ENCODE measurements at places on chromosomes 3 and 15.

- DNase-seq = peak; percentile 72
Observed at GRCh38 chr15:78454992-78455391, 17.0 kb downstream of the IREB2 start.

- no peak for DNase-seq
Observed at GRCh38 chr3:62876064-62876463, 848 bp upstream of the CADPS start.

DNA sequence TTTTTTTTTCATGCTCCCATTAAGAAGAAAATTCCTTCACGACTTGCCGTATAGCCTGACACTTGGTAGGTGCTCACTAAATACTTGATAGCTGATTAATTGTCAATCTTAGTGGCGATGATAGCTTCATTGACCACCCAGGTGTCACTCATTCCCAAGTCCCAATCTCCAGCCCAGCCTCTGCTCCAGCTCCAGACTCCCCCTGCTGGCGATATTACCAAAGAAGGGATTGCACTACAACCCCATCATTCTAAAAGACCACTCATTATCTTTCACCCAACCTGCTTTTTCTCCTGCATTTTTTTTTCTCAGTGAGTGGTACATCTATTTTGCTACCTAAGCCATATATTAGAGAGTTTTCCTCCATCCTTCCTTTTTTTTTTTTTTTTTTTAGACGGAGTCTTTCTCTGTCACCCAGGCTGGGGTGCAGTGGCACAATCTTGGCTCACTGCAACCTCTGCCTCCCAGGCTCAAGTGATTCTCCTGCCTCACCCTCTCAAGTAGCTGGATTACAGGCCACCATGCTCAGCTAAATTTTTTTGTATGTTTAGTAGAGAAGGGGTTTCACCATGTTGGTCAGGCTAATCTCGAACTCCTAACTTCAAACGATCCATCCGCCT, 19.5 kb upstream of the COMMD2 start:
- peak; percentile 65 for DNase-seq

- no peak for DNase-seq
Observed at GRCh38 chr3:56781762-56782161, 20.0 kb downstream of the ARHGEF3 start.

- DNase-seq = no peak
Observed at GRCh38 chr3:179428876-179429548, 22.3 kb downstream of the GNB4 start.

DNA sequence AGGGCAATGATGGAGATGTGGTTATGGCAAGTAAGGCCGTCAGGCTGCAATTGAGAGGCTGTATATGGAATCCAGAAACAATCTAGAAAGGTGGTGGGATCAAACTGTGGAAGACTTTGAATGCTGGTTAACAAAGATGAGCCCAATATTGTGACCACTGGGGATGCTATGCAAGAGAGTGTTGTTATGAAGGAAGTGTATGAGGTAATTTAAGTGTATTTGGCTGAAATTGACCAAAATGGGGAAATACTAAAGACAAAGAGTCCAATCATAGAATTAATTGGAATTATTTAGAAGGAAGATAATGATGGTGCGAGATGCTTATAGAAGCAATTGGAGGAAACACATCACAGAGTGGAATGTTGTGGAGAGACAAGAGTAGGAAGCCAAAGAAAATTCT, 24.5 kb downstream of the BTLA start:
- DNase-seq = no peak

- peak; percentile 83 for DNase-seq
Observed at GRCh38 chr15:66907826-66908743, 157.3 kb upstream of the SMAD3 start.

DNA sequence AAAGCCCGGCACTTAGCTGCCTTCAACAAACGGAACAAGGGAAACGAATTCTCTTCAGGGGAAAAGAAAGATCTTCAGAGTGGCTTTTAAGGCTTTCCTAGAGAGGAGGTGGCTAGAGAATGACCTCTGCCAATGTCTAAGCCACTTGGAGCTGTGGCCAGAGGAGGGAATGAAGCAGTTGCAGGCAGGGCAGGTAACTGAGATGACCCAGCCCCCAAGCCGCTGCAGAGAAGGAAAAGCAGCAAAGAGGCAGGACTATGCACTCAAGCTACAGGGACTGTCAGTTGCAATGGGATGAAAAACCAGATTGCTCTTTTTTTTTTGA, 113.5 kb downstream of the SEC22A start:
- DNase-seq = no peak

GRCh38 chr15:91555312-91555711, 298.2 kb upstream of the SLCO3A1 start:
- peak; percentile 41 for DNase-seq

DNA sequence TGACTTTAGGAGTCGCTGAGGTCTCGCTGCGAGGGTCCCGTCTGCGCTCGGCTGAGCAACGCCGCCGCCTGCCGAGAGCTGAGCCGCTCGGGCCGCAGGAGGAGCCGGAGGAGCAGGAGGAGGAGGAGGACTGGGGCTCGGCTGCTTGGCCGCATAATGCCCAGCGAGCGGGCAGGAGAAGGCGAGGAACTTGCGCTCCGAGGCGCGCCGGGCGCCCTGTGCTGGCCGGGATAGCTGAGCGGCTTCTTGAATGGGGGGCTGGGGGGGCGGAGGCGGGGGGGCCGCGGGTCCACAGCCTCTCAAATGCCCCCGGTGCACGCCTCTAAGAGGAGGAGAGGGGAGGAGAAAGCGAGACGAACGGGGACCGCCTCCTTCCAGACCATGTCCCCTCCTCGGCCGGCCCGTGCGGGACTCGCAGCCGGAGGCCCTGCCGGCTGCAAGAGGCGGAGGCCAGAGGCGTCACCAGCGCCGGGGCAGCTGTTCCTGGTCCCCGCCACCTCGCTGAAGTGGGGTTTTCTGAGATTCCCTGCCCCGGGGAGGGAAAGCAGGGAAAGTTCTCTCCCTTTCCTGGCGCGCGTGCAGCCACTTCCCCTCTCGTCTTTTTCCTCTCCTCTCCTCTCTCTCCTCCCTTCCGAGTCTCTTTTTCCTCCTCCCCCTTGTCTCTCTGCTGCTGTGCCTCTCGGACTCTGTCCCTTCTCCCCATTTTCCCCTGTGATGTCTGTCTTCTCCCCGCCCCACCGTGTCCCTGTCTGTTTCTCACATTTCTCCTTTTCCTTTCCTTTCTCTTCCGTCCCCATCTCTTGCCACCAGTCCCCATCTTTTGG, at the start of gene ADAMTS9:
Gene ADAMTS9, minus strand, starts transcription at position 220 of the 824 bp plus-strand sequence. CDS start 343 bp downstream, outside the sequence.
- DNase-seq = no peak

- DNase-seq = no peak
Observed at GRCh38 chr3:158249183-158249582, 139.3 kb downstream of the RSRC1 start.

DNA sequence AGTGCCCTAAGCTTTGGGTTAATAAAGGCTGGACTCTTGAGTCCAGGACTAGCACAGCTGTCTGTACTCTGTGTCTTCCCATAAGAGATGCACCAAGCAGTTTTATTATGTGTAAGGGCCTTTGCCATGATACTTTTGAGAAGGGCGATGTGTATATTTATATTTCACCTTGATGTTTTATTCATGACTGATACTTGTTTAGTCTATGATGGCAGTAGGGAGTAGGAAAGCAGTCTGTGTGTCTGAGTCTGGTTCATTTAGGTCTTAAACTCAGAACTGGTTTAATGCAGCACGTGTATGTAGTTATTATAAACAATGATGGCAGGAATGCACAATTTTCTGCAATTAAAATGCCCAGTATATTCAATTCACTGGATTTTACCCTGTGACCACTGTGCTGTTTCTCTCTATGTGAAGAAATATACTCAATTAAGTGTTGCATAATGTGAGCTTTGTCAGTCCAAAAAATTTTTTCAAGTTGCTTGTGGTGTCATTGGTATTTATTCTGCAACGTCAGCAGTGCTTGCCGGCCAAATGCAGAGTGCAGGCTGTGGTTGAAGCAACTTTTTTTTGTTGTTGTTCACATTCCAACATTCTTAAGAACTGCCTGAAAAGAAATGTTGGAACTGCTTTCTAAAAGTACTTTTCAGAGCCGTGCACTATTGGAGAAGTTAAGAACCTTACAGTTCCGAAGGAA, 423.7 kb upstream of the SEMA6D start:
- DNase-seq = no peak

- peak; percentile 60 for DNase-seq
Observed at GRCh38 chr15:94322141-94322540, 90.8 kb downstream of the MCTP2 start.

- DNase-seq = peak; percentile 79
Observed at GRCh38 chr3:98778383-98778782, 15.2 kb downstream of the ST3GAL6 start.

DNA sequence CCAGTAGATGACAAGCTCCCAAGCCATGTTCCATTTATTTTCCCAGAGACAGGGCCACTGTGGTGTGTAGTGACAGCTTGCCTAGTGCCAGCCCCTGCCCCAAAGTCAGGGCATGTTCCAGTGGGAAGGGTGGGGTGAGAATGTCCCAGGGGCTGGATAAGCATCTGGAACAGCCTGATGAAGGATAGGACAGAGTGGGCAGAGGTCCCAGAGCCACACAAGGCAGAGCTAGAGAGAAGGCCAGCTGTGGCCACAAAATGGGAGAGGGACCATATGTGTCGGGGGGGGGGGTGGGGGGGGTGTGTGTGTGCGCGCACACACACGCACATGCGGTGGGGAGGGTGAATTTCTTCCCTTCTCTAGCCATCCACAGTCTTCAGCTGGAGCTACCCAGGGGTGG, 27.0 kb upstream of the TSPAN3 start:
- DNase-seq = no peak

DNA sequence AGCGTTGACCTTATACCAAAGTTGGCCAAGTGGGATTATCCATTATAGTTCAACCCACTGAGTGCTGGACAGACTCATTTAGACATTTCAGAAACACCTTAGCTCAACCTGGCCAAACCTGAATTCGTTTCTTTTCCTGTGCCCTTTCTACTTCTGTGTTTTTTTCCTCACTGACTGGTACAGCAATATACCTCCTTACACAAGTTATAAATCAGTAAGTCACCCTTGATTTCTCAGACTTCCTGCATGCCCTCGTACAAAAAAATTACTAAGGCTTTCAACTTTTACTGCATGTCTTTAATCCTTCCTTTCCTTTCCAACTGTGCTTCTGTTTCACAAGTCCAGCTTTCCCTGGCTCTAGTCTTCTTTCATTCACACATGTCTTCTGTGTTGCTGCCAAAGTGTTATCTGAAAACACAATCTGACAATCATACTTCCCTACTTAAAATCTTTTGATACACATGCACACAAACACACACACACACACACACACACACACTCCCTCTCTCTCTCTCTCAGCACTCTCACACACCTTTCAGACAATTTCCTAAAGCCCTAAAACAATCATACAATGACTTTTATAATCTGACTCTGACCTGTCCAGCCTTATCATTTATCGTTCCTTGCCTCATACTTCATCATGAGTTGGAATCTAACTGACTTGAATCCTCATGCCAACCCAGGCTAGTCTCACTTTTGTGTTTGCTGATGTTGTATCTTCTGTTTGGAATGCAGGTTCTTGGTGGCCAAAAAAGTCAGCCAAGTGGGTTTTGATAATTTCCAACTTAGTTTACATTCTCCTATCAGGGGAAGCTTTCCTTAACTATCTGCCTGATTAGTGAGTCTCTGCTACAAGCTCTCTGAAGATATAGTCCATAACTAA, 436.4 kb downstream of the NAALADL2 start:
- DNase-seq = no peak

GRCh38 chr3:184234224-184234623, 4.8 kb downstream of the VWA5B2 start:
- DNase-seq = no peak

DNA sequence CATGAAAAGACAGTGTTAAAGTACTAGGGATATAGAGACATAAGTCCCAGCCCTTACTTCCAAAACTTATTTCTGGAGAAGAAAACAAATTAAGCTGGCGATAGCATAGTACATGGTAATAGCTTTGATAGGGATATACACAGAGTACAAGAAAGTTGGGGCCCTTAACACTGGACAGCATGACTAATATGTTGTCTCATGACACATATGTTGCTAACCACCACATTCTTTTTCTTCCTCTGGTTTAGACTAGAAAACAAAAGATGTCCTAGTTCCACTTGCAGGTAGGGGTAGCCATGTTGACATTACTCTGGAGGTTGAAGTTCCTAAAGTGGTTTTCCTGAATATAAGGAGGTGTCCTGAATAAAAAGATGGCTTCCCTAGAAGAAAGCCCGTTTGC, 75.3 kb downstream of the RFX7 start:
- no peak for DNase-seq

DNA sequence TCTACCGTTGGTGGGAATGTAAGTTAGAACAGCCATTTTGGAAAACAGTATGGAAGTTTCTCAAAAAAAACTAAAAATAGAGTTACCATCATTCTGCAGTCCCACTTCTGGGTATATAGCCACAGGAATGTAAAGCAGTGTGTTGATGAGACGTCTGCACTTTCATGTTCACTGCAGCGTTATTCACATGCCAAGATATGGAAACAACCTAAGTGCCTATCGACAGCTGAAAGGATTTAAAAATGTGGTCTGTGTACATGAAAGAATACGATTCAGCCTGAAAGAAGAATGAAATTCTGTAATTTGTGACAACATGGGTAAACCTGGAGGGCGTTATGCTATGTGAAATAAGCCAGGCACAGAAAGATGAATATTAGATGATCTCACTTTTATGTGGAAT, 157.7 kb downstream of the THSD4 start:
- DNase-seq = no peak

DNA sequence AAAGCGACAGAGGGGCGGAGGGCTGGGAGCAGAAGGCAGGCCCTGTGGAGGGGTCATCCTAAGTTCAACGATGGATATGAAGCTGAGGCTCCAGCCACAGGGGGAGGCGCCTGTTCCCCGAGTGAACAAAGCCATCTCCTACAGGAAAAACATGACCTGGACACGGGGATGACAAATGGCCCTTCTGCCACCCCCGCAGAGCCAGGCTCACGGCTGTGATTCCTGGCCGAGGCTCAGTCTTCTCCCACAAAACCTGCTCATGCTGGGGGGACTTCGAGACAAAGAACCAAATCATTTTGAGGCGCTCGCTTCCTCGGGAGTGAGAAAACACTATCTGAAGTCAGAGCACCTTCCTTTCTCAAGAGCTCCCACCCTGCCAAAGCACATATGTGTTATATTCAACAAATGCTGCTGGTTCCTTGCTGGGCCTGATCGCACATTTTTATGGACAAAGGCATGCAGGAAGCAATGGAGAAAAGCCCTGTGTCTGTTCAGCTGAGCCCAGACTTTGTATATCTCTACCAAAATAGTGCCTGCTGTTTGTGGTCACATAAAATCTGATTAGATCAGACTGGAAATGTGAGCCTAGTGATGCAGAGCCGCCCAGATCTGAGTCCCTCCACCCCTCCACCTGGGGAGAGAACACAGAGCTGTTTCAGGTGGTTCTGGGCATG, 5.6 kb downstream of the RBP1 start:
- DNase-seq = no peak
